Upper lobe of right lung (tissue), 1 donor: ENCODE measurements at places on chromosomes 11 and 22. TPM values are rescaled to one million over a fixed set of nuclear protein-coding genes. Genes with fewer than 3 reads are reported as not detected.

DNA sequence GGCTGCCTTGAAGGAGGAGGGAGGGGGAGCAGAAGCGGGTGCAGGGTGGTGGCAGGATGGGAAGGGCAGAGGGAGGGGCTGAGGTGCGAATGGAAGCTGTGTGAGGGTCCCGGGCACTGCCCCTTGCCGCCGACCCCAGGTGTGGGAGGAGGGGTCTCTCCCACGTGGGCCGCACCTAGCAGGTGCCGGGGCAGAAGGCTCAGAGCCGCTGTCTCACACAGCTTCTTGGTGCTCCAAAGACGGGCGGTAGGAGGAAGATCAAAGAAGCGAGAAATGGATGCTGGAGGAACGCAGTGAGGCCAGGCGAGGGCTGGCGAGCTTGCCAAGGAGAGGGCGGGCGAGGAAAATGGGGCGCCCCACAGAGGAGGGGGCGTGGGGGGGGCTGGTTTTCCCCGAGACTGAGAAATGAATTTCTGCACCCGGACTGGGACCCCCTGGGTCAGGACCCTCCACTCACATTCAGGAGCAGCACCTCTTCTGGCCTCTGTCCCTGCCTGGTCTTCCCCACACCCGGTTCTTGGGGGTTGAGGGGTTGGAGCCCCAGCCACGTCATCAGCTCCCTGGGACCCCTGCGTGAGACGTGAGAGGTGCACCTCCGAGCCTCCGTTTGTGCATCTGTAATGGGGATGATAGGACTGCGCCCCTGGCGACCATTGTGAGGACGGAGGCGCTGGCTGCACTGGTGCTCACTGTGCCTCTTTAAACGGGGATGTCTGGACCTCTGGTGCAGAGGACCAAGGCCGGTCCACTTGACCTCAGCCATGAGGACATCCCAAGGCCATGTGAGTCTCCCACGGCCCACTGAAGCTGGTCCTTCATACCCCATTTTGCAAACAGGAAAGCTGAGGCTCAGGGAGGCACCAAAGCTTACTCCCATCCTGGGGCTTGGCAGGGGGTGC, 16.8 kb downstream of the LSP1 start:
- peaks cover 2% of the 10 kb centered on the region for H3K4me1 ChIP-seq
- no peaks in the 10 kb centered on the region for H3K36me3 ChIP-seq
- no peak overlapping the region for H3K4me3 ChIP-seq
- peaks cover 20% of the 10 kb centered on the region for H3K27me3 ChIP-seq
- H3K27ac ChIP-seq: no peak overlapping the region

Gene GRIA4
- not detected for total RNA-seq

Gene CSNK1E
- total RNA-seq: 115 TPM

DNA sequence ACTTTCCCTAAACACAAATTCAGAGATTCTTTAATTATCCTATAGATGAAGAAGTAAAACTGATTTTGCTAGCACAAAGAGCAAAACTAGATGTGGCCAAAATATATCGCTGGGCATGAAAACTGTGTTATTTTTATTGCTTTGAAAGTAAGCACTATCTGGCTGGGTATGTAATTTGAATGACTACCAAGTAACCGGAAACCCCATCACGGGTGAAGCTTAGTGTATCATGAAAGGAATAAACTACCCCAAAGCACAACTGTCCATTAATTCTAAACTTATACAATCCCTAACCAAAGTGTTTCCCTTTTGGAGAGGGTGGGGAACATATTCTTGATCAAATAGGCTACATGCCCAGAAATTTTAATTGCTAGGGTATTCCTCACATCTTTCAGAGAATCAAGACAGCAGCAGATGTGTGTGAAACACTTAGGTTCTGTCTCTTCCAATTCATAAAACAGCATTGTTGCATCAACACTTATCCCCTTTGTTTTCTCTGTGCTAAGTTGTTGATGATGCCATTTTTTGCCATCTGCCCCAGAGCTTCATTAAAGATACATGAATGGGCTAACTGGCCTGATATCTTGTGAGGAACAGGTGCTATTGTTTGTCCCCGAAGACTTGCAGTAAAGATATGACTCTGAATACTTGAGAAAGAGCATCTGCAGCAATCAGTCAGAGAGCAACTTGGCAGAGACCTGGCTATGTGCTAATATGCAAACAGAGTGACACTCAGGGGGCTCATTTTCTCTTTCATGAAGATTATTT, 238.2 kb downstream of the SOX6 start:
- H3K4me1 ChIP-seq: no peaks in the 10 kb centered on the region
- H3K36me3 ChIP-seq: no peaks in the 10 kb centered on the region
- DNase-seq: no peak
- no peaks in the 10 kb centered on the region for H3K27me3 ChIP-seq

DNA sequence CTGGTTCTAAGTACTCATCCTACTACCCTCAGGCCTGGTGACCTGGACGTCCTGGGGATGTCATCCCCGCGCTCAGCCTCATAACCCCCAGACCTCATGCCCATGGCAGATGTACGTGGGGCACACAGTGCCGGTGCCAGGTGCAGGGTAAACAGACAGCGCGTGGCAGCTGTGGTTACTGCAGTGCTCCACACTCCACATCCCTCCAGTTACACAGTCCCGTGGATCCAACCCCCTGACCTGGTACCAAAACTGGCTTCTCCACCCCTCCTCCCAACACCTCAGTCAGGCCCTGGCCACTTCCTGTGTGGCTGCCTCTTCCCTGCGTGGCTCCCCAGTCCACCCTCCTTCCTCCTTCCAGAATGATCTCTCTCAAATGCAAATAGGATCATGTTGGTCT, 95.2 kb downstream of the DSCAML1 start:
- DNase-seq: no peak
- no peak overlapping the region for H3K27ac ChIP-seq
- no peaks in the 10 kb centered on the region for H3K27me3 ChIP-seq
- no peak overlapping the region for H3K4me3 ChIP-seq
- no peaks in the 10 kb centered on the region for H3K36me3 ChIP-seq
